Osteocyte (in vitro differentiated cells): ENCODE measurements at places on chromosomes 3 and 15.

DNA sequence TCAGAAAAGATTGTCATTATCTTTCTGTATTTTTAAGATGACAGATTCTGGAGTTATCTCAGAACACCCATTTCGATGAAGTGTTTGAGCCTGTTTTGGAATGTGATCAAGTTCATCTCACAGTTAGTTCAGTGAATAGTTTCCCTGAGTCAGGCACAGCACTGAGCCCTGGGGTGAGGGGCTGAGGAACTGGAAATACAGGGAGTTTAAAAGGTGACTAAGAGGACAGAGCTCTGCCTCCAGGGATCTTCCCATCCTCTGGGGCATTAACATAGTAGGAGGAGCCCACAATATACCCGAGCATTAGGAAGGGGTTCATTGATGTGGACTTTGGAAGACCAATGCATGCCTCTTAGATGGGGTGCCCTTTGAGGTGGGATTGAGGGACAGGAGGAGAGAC, 355.1 kb downstream of the CLSTN2 start:
- DNase-seq, result no peak

DNA sequence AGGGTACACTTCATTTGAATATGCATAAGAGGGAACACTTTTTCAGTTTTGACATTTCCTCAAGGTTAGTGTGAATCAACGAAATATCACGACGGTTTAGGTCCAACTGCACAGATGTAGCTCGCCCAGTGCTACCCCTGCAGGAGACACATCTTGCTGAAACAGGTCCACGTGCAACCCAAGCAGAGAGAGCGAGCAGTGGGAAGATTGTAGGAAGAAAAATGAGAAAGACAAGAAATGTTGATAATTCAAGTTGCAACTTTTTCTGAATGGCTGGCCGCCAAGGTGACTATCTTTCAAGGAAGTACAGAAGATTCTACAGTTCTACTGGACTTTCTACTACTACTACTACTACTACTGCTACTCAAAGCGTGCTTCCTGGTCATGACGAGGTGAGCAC, 231.7 kb downstream of the PDZRN3 start:
- DNase-seq, result no peak

DNA sequence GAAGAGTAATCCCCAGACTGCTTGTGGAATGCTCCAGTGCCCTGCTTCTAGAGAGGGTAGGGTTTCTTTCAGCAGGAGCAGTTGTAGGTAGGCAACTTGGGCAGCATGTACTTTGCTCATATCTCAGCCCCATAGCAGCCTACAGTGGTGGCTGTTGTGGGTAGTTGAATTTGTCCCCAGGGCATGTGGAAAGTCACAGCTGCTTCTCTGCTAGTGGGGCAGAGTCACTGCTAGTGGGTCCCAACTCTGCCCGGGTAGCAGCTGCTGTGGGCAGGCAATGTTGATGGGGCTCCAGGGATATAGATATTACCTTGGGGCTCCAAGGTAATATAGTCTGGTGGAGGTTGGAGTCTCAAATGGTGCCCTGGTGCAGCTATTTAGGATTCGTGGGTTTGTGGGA, 174.5 kb downstream of the OTOL1 start:
- DNase-seq, result no peak

DNA sequence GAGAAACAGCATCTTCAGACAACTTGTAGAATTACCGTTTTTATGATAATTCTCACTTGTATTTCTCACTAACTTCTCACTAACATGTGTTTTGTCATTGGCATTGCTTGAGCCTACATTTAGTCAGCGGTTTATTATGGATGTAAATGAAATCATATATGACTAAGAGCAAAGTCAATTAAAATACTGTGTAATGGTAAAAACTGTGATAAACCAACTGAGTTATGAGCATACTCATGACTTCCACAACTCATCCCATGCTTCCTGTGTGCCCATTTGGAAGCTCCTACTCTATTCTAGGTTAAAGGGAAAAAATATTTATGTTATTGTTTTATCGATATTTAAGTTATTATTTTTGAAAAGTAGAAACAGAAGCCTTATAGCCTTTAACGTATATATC, 12.8 kb downstream of the PXK start:
- no peak for DNase-seq

- no peak for DNase-seq
These were observed 14.8 kb downstream of the FYCO1 start for GRCh38 chr3:45980819-45981218.

DNA sequence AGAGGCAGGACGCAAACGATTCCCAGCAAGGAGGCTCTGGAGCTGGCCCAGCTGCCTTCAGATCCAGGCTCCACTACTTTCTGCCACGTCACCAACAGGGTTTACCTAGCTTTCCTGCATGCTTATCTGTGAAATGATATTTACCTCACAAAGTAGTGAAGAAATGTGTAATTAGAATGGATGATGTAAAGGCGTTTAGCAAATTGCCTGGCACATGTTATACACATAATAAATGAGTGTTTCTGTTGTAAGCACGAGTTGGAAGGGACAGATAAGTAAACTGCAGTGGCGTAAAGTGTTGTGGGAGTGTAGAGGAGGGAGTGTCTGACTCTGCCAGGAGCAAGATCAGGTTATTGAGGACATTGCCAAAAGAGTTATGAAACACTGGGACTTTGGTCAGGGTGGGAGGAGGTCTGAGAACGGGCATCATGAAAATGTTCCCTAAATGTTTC, 3.5 kb upstream of the CHAC1 start:
- no peak for DNase-seq

DNA sequence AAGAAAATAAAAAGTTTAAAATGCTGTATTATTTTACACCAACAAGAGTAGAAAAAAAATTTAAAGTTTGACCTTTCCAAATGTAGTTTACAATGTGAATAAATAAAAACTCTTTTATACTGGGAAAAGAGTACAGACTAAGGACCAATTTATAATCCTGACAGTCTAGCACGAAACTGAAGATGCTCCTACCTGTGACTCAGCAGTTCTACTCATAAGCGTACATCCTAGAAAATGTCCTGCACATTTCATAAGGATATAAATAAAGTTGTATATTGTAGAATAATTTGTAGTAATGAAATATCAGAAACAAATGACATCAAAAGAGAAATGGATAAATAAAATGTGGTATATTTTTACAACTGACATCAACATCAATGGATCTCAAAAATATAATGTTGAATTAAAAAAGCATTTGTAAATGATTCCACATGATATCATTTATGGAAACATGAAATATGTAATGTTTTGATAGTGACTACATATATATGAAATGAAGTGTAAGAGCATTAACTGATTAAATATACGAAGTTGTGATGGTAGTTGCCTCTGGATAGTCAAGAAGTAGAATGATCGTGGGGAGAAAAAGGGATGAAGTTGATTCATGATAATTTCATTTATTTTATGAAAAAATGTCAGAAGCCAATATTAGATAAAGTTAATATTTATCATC, 161.3 kb upstream of the CBLB start:
- no peak for DNase-seq

- no peak for DNase-seq
These were observed 64.8 kb downstream of the TRIM71 start for GRCh38 chr3:32882603-32883025.

DNA sequence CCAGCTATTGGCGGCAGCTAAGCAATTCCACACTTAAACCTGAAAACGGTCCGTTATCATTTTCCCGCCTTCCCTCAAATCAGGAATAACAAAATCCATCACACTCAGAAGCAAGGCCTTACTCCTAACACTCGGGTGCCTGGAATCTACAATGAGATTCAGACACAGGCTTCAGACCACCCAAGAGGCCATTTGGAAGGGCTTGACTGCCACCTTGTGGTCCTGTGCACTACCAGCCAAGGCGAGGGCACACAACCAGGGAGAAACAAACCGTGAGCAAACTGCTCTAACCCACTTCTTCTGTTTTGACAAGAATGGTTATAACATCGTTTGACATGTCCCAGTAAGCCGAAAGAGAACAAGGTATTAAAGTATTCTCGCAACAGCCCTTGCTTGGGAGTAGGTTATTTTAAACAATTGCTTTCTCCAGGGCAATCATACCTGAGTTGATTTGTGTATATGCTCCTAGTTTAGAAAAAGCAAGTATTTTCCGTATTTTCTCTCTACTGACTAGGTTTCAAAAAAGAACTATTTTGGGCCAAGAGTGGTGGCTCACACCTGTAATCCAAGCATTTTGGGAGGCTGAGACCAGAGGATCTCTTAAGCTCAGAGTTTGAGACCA, 40.1 kb upstream of the TAFA4 start:
- no peak for DNase-seq

DNA sequence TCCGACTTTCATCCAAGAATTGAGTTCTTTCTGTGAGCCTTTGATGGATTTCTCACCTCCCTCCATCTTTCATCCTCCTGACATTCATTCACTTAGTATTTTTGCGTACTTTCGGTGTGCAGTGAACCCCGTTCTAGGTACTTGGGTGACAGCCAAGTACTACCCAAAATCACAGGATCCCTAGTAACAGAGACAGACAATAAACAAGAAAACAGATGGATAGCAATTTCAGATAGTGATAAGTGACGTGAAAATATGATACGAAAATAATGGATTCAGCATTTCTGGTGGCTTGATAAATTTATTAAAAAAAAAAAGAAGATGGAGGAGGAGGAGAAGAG, 264 bp upstream of the CMTM6 start:
- no peak for DNase-seq

GRCh38 chr3:159881208-159881607, 107.4 kb upstream of the IL12A start:
- no peak for DNase-seq

GRCh38 chr3:126201168-126201567, 20.8 kb upstream of the ALDH1L1 start:
- no peak for DNase-seq

- DNase-seq, result peak; percentile 77
These were observed 167.5 kb upstream of the TPM1 start for GRCh38 chr15:62874959-62875625.

DNA sequence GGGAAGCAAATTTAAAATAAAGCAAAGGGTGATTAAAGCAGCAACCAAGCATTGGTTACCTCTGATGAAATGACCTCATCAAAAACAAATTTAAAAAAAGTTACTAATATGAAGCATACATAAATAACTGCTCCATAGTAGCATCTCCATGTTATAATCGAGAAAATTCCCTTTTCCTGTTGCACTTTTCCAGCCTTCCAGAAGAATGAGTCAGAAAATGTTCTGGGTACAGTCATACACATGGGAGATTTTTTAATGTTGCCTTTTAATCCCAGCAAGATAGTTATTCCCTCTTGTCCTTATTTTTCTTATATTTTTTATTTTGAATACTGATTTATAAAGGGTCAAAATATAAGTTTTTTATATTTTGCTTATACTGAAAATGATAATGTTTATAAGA, 2.6 kb upstream of the TMCO5A start:
- DNase-seq, result no peak

- no peak for DNase-seq
These were observed 419.0 kb downstream of the CNTN4 start for GRCh38 chr3:2517500-2518172.

- DNase-seq, result no peak
These were observed 40.6 kb upstream of the NMNAT3 start for GRCh38 chr3:139718415-139718814.

- DNase-seq, result no peak
These were observed 491.1 kb upstream of the NR2F2 start for GRCh38 chr15:95839367-95839782.

DNA sequence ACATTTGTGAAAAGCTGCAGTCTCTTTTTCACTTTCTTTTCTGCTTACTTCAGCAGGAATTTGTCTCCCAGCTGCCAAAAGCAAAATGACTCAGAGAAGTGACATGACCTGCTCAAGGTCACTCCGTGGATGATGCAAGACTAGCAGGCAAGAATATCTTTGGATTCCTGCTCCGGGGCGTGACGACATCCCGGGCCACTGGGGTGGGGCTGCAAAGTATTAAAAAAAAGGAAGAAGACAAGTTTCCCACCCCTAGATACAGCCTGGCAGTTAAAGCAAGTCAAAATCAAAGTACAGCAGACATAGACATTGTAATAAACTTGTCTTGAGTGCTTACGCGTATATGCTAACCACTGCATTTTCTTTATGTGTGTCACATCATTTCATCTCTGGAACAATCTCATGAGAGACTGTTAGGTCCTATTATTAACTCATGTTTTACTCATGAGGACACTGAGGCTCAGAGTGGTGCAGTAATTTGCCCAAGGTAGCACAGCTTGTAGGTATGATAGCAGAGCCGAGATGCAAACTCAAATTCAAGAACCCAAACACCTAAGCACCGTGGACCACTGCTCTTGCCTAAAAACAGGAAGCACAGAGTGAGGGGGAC, 485.2 kb upstream of the PROK2 start:
- peak; percentile 91 for DNase-seq

GRCh38 chr3:11379238-11379823, 107.1 kb downstream of the ATG7 start:
- DNase-seq, result no peak

GRCh38 chr15:39030291-39031070, 465.9 kb upstream of the RASGRP1 start:
- DNase-seq, result no peak

- DNase-seq, result no peak
These were observed 325.9 kb upstream of the CTDSPL start for GRCh38 chr3:37535526-37536432.

DNA sequence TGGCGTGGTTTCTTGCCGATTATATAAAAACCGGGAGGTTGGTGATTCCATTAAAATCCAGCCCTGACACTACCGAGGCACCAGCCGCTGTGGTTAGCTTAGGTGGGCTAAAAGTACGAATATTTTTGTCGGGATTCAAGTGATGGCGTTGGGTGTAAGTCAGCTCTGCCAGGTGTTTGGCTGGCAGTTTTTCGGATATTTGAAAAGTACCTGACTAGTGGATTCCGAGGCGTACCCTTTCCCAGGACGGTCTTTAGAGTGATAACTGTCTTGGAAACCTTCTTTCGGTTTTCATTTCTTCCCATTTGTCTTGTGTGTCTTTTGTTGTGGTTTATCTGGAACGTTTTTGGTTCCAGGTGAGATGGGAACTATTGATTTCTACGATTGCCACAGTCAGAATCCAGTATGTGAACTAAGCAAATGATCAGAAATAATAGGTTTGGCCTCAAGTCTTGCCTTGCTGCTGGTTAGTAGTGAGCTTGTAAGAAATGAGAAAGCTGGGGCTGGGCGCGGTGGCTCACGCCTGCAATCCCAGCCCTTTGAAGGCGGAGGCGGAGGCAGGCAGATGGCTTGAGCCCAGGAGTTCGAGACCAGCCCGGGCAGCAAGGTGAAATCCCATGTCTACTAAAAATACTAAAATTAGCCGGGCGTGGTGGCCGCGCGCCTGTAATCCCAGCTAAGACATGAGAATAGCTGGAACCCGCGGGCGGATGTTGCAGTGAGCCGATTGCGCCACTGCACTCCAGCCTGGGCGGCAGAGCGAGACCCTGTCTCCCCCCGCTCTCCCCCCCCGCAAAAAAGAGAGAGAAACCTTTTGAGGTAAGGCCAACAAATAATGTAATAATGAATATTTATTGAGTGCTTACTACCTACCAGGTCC, 1.4 kb downstream of the FYTTD1 start:
- no peak for DNase-seq

- DNase-seq, result no peak
These were observed 36.0 kb downstream of the PHLDB2 start for GRCh38 chr3:111895071-111895470.
